ENCODE measurements at places on chromosomes 12 and 14.
A peak's percentile ranks its signal among the peaks of the same experiment; 100 is the strongest.

GRCh38 chr14:74638066-74638465 is 26.0 kb upstream of the LTBP2 start:
- DNase-seq, result no peak

- DNase-seq, result no peak
These were observed 80.8 kb downstream of the ZNF664 start for GRCh38 chr12:124053851-124054250.

DNA sequence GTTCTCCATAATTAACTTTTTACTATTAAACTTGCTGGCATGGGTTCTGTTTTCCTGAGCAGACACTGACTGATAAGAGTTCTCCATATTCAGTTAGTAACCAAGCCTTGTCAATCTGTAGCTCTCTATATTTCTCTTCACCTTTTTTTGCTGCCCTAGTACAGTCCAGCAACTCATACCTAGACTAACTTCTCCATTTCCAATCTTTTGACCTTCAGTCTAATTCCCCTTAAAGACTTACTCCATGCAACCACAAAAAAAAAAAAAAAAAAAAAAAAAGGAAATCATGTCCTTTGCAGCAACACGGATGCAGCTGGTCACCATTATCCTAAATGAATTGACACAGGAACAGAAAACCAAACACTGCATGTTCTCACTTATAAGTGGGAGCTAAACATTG is 125.7 kb upstream of the KRAS start:
- DNase-seq, result no peak

- DNase-seq, result no peak
These were observed 34.4 kb downstream of the PROX2 start for GRCh38 chr14:74841230-74842207.

DNA sequence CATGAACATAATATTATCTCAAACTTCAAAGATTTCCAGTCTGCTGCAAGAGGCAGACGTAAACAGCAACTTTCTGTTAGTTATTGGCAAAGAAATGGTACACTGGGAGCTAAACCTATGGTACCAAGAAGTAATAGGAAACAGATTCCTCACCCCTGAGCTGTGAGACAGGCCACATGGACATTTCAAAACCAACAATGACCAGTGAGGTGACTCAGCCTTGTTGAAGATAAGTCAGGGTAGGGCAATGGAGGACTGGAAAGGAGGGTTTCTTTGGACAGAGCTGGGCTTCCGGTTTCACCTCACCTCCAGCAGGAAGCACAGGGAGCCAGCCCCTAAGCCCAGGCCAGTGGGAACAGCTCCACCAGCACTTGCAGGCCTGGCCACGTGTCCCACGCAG is 1320.5 kb downstream of the AACS start:
- no peak for DNase-seq

- DNase-seq, result no peak
These were observed 70.6 kb downstream of the SETD3 start for GRCh38 chr14:99410019-99410418.

DNA sequence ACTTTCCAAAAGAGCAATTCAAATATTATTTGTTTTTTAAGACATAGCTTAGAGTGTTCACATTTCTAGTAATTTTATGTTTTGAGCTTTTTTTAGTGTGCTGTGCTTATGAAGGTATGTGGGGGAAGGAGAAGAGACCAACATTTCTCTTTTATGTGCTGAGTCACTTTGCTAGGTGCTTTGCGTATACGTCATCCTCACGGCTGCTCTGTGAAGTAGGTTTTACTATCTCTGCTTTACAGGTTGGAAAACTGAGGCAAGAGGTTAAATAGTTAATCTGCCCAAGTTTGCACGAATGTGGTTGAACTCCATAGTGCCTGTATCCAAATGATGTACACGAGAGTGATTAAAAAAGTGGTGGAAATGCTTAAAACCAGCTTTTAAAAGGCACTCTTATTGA is 75.9 kb downstream of the AEBP2 start:
- DNase-seq, result no peak

- DNase-seq, result no peak
These were observed 576.7 kb downstream of the ALG10 start for GRCh38 chr12:34598851-34599529.

GRCh38 chr12:47105914-47106674 is 26.3 kb upstream of the AMIGO2 start:
- DNase-seq, result no peak

DNA sequence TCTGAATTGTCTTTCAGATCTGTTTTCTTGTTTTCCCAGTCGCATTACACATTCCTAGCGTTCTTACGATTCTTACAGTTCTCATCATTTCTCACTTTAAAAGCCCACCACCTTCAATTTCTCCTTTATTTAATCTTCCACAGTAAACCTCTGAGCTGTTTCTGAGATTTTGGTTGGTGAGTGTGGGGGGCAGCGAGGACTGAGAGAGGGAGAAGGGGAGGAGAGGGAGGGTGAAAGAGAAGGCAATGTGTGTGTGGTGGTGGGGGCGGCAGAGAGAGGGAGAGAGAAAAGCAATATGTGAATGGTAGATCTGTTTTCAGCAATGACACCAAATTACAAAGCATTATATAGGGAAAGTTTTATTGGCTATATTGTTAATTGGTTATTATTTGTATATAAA is 282.6 kb downstream of the SOX5 start:
- DNase-seq, result no peak

GRCh38 chr12:49809381-49809905 is 18.8 kb downstream of the NCKAP5L start:
- no peak for DNase-seq

DNA sequence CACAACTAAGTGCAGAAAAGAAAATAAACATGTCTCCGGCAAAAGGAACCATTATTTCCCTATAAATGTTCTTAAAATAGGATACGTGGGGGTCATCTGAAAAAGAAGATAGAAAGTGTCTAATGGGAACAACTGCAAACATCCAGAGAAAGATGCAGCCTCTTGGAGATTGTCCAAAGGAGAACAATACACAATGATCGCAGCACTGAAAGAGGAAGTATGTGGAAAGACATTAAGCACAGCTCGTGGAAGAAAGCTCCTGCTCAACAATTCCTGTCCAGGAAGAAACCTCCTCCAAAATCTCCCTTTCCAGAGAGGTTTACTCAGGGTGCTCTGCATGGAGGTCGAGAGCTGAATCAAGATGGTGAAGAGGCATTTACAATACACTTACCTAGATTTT is 2.5 kb upstream of the LALBA start:
- no peak for DNase-seq

DNA sequence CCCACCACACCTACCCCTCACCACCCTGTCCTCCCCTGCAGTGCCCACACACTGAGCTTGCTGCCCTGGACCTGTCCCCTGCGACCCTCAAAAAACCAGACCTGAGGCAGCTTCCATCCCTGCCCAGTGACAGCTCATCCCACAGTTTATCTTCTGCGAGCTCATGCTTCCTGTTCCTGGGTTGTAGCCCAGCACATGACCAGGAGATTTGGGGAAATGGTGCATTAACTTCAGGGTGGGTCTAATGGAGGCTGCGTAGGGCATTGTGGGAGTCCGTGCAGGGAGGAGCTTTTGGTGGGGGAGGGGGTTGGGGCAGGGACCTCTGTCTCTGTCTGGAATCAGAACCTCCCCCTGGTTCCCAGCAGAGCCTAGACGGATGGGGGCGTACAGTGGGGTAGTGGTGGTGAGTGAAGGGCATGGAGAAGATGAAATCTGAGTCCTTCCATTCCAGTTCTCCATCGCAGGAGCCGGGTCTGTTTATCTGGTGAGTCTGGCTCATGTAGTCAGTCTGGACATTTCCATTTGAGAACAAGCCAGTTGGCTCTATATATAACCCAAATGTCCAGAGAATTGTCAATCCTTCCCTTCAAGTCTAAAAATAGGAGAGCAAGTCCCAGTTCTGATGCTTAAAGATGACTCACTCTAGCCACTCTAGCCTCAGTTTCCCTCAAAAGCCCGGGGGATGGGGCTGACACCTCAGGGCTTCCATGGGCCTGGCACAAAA is 270.9 kb downstream of the CACNA1C start:
- DNase-seq, result no peak

DNA sequence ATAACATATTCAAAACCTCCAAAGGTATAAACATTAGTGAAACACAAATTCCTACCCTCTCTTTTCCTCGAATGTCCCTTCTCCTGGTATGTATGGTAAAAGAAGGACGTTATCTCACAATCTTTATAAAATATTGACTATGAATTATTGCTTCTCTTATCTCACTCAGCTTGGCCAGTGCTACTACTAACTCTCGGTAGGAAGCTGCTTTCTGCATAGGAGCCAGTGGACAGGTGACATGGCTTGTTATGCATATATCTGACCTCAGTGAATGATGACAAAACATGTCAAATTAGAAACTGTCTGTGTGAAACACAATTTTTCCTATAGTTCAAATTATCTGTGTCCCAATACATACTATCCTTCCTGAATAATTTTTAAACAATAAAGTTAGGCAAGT is 48.5 kb upstream of the FLRT2 start:
- no peak for DNase-seq

DNA sequence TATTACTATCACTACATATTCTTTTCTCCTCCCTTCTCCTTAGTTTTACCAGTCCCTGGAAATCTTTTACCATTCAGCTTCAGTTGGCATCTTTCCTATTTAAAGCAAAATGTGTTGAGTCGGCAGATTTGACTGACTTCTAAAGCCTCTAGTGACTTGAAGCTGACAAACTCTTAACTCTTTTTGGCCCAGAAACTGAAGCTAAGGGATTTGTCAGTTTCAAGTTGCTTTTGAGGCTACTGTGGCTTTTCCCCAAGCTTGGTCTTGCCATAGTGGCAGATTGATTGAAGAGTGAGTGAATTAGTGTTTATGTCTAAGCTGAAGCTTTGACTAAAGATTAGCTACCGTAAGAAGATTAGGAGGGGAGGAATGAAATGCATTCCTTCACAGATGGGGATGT is 104.0 kb downstream of the ETNK1 start:
- no peak for DNase-seq

DNA sequence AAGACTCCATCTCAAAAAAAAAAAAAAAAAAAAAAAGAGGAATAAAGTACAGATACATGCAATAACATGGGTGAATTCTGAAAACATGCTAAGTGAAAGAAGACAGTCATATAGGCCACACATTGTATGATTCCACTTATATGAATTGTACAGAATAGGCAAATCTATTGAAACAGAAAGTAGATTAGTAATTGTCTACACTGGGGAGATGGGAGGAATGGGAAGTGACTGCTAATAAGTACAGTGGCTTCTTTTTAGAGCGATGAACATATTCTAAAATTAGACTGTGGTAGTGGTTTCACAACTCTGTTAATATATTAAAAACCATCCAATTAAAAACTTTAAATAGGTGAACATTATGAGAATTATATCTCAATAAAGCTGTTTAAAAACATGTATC is 74.4 kb downstream of the ANKS1B start:
- DNase-seq, result no peak

DNA sequence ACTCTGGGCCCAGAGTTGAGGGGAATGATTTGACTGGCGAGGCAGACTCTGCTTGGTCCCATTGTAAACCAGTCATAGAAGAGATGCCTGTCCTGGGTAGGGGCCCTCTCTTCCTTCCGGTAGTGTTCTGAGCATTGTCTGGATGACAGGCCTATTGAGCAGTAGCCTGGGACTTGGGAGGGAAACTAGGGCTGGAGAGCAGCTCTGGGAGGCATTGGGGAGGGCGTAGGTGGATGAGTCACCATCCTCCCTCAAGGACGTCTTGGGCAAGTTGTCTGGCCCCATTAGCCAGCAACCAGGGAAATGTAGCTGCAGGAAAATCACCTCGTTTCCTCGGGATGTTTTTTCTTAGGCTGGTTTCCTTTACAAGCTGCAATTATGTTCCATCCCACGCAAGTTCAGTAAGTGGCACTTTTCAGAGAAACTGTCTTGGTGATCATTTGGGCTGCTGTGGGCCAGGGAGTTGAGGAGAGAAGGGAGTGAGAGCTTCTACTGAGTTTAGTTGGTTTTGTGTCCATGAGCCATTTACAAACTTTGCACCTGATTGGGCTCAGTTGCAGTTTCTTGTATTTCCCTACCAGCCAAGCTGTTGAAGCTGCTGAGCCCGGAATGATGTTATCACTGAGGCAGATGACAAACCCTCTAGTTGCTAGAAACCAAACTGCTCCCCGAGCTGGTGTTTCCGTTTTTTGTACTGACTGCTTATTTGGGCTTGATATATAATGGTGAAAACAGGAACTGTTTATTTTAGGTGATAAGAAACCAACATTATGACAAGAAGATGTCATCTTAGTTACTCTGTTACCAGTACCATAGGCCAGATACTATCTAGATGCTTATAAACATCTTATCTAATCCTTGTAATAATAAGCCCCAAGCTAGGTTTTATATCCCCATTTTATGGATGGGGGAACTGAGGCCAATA is 147.6 kb downstream of the CHST11 start:
- DNase-seq, result peak; percentile 46

DNA sequence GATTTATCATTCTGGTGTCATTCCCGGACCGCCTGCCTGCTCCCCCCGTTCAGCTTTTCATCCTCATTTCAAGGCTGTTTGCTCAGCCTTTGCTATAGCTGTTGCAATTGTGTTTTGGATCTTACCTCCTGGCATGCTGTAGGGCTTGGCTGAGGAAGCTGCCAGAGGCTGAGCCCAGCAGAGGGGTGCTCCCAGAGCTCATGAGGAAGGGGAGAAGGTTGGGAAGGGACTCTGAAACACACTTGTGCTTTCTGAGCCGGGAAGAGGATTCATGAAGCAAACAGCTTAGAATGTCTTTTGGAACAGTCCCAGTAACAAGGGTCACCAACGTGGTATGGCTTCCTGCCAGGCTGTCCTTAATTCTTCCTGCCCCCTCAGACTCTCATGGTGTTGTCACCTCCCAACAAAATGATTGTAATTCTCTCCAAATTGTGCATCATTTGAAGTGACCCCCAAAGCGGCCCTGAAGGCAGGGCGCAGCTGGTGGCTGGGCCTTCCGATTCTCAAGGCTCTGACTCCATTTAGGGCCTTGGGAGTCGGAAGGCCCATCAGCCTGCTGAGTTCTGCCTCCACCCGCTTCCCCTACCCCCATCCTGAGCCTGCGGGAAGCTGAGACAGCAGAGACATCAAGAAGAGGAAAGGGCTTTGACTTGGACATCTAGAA is 111.9 kb upstream of the ARHGAP5 start:
- no peak for DNase-seq

- DNase-seq, result no peak
These were observed 6.6 kb downstream of the OR9K2 start for GRCh38 chr12:55132816-55133215.

GRCh38 chr14:57897144-57897748 is 31.4 kb upstream of the SLC35F4 start:
- no peak for DNase-seq

GRCh38 chr14:68583548-68584280 is 209.2 kb downstream of the ZFP36L1 start:
- no peak for DNase-seq

GRCh38 chr12:52558781-52559445 is 6.0 kb upstream of the KRT71 start:
- DNase-seq, result no peak
